Activated B cell treated with CpG ODN at 0.5 μM for 24 hours (primary cell): ENCODE measurements at places on chromosomes 12 and 14. TPM values are rescaled to one million over a fixed set of nuclear protein-coding genes. Genes with fewer than 3 reads are reported as not detected.

DNA sequence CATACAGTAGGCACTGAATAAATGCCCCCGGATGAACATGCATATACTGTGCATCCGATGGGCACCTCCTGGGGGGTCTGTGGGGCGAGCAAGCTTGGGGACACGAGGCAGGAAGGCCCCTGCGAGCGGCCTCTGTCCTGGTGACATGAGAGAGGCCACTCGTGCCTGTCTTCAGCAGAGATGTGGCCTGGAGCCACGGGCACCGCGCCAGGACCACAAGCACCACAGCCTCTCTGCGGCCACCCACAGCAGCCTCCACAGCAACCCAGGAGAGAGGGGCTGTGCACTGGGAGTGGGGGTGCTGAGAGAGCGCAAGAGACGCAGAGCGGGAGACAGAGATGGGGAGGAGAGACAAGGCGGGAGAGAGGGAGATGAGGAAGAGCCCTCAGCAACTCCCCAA, 118.5 kb downstream of the RFLNA start:
- peaks cover 74% of the 10 kb centered on the region for H3K36me3 ChIP-seq
- H3K4me3 ChIP-seq = no peak overlapping the region

DNA sequence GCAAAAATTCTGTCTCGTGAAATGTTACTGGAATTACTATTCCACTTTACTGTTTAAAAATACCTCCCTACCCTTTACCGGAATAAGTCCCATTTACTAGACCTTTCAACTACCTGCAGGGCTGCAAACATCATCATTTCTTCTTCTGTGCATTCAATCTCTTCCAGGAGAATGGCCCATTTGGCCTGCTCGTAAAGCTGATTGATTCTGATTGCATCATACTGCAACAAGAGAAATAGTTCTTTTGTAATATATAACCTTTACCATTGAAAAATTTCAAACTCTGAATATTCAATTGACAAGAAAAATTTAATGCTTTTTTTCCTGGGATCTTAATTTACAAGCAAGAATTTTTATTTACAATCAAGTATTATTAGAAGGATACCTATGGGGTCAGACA, 72.4 kb downstream of the FERMT2 start:
- H3K27ac ChIP-seq = no peak overlapping the region
- H3K27me3 ChIP-seq = peaks cover 9% of the 10 kb centered on the region
- H3K36me3 ChIP-seq = no peaks in the 10 kb centered on the region
- no peak for DNase-seq

- peak overlapping the region; percentile 65 for H3K4me3 ChIP-seq
- H3K27me3 ChIP-seq = peaks cover 8% of the 10 kb centered on the region
- no peak overlapping the region for H3K27ac ChIP-seq
- H3K36me3 ChIP-seq = no peaks in the 10 kb centered on the region
- no peak for DNase-seq
Observed at GRCh38 chr14:103879570-103880347, 32.4 kb upstream of the PPP1R13B start.

GRCh38 chr14:67883717-67884116, 64.1 kb downstream of the RAD51B start:
- H3K4me1 ChIP-seq = peaks cover 4% of the 10 kb centered on the region
- H3K27me3 ChIP-seq = no peaks in the 10 kb centered on the region
- H3K27ac ChIP-seq = no peak overlapping the region
- no peak for DNase-seq
- H3K36me3 ChIP-seq = peaks cover 8% of the 10 kb centered on the region

DNA sequence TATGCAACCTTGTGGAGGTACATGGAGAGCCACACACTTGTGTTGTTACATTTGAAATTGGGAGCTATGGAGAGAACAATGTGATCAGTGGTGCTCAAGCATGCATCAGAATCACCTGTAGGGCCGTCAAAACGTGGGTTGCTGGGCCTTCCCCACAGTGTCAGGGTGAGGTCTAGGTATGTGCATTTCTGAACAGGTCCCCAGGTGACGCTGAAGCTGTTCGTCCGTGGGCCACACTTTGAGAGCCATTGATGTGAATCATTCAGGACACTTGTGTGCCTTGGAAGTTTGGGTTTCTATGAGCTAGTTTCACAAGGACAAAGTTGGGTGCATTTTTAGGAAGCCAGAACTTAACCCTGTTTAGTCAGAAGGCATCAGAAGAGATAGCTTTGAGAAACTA, 291.7 kb upstream of the FKBP4 start:
- H3K4me3 ChIP-seq = no peak overlapping the region
- peaks cover 9% of the 10 kb centered on the region for H3K27me3 ChIP-seq
- DNase-seq = no peak
- no peaks in the 10 kb centered on the region for H3K4me1 ChIP-seq
- no peak overlapping the region for H3K27ac ChIP-seq
- no peaks in the 10 kb centered on the region for H3K36me3 ChIP-seq

DNA sequence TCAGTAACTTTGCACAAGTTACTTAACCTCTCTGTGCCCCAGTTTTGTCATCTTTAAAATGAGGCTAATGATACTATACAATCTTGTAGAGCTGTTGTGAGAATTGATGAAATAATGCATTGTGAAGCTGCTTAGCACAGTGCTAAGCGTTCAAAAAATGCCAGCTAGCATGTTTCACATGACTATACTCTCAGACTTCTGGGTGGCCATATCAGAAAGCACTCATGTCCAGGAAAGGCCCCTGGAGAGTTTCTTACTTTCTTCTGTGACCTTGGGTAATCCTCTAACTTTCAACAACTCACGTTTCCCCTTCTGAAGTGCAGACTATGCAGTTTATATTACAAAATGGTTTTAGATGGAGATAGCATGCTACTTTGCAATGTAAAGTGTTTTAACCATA, 68.1 kb downstream of the TPH2 start:
- no peak for DNase-seq
- no peak overlapping the region for H3K27ac ChIP-seq
- peaks cover 9% of the 10 kb centered on the region for H3K27me3 ChIP-seq
- H3K4me1 ChIP-seq = no peaks in the 10 kb centered on the region
- no peaks in the 10 kb centered on the region for H3K36me3 ChIP-seq

DNA sequence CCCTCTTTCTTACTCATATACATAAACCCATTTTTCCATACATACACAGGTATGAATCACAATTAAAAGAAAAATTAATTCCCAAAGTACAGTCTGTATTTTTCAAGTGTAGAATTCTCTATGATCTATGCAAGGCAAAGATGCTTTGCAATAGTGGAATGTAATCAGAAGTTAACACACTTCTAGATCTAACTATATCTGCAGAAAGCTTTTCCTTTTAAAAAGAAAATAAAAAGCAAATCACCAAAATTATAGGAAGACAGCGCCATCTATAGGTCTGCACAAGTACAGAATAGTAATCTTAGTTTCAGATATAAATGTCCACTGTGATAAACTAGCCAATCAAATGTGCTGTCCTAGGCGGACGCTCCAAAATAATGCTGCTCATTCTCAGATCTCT, 22.0 kb downstream of the SLC25A21 start:
- no peaks in the 10 kb centered on the region for H3K27me3 ChIP-seq
- DNase-seq = no peak
- no peak overlapping the region for H3K27ac ChIP-seq

- H3K27me3 ChIP-seq = no peaks in the 10 kb centered on the region
- no peak overlapping the region for H3K27ac ChIP-seq
- no peaks in the 10 kb centered on the region for H3K36me3 ChIP-seq
- DNase-seq = no peak
- H3K4me3 ChIP-seq = no peak overlapping the region
Observed at GRCh38 chr12:63990828-63991547, 146.5 kb downstream of the SRGAP1 start.

GRCh38 chr12:111436266-111436665, 30.5 kb downstream of the SH2B3 start:
- no peak for DNase-seq
- peak overlapping the region; percentile 92 for H3K27ac ChIP-seq
- H3K27me3 ChIP-seq = no peaks in the 10 kb centered on the region
- H3K36me3 ChIP-seq = peaks cover 31% of the 10 kb centered on the region

GRCh38 chr12:92000597-92000996, 145.0 kb downstream of the BTG1 start:
- peak overlapping the region; percentile 19 for H3K27ac ChIP-seq
- no peaks in the 10 kb centered on the region for H3K36me3 ChIP-seq
- no peak overlapping the region for H3K4me3 ChIP-seq
- DNase-seq = no peak

DNA sequence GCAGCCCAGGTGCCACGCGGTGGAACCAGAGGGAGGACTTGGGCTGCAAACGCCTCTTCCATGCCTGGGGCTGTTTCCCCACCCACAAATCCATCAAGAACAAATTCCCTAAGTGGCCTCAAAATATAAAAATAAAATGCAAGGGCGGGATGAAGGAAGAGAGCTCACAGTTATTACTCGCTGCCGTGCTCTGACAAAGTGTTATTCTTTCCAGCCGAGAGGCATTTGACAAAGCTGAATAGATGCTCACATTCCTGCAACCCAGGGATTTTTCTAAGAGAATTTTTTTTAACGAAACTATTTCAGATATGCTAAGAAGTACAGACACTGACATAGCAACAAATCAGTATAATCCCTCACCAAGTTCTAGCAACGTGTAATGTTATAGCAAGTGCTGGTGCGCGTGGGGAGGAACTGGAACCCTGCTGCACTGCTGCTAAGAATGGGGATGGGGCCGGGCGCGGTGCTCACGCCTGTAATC, 70.7 kb downstream of the SCARB1 start:
- peaks cover 24% of the 10 kb centered on the region for H3K4me1 ChIP-seq
- peaks cover 54% of the 10 kb centered on the region for H3K36me3 ChIP-seq
- DNase-seq = no peak
- H3K27ac ChIP-seq = no peak overlapping the region
- no peak overlapping the region for H3K4me3 ChIP-seq

SDS gene
- not detected in 2 replicates for total RNA-seq

NEUROD4 gene
- not detected in 2 replicates for total RNA-seq

CYP27B1 gene
- 2.4 and 2.5 TPM in 2 replicates for total RNA-seq

RAD51AP1 gene
- 5.6 and 5.9 TPM in 2 replicates for total RNA-seq
